Activated T-cell treated with anti-CD3 and anti-CD28 coated beads for 1 hour (primary cell): ENCODE measurements at places on chromosomes 2 and 18.

- DNase-seq, result no peak
Measured at GRCh38 chr18:32598144-32598543, 127.5 kb upstream of the GAREM1 start.

DNA sequence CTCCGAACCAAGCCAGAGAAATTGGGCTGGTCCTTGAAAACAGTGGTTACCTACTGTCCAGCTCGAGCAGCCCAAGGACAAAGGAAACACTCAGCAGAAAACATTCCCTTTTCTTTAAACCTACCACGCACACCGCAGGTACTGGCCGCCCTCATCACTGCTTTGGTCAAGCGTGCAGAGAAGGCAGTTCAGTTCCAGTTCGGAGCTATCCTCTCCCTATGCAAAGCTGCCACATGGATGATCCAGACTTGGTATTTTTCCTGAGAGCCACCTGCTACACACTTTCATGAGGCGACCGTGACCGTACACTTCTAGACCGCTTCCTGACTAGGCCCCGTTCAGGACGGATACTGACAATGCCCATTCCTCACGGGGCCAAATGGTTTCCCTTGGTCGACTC is 4.3 kb upstream of the POLR2D start:
- no peak for DNase-seq

GRCh38 chr18:53937037-53937436 is 287.4 kb downstream of the MBD2 start:
- no peak for DNase-seq

- DNase-seq, result no peak
Measured at GRCh38 chr2:207546822-207547221, 17.1 kb downstream of the CREB1 start.

- DNase-seq, result no peak
Measured at GRCh38 chr2:241612156-241613016, 24.6 kb downstream of the THAP4 start.

GRCh38 chr2:98507461-98507860 is 62.8 kb downstream of the INPP4A start:
- no peak for DNase-seq

DNA sequence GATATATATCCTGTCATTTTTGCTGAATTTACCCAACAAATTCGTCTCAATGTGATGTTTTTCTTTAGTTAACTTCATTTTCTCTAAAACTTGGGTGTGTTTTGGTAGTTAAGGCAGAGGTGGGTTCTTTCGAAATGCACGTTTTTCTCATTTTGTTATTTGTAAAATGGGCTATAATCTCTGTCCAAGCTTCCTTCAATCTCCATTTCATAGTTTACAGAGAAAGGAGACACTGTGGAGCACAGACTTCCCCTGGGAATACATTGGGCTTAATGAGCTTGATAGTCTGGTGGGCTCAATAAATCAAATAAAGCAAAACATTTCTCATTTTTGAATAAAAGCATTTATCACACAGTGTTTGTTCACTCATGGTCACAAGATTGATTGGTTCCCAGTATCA is 145.1 kb downstream of the AGPS start:
- no peak for DNase-seq

- DNase-seq, result no peak
Measured at GRCh38 chr18:32048507-32049091, 30.0 kb downstream of the RNF125 start.

DNA sequence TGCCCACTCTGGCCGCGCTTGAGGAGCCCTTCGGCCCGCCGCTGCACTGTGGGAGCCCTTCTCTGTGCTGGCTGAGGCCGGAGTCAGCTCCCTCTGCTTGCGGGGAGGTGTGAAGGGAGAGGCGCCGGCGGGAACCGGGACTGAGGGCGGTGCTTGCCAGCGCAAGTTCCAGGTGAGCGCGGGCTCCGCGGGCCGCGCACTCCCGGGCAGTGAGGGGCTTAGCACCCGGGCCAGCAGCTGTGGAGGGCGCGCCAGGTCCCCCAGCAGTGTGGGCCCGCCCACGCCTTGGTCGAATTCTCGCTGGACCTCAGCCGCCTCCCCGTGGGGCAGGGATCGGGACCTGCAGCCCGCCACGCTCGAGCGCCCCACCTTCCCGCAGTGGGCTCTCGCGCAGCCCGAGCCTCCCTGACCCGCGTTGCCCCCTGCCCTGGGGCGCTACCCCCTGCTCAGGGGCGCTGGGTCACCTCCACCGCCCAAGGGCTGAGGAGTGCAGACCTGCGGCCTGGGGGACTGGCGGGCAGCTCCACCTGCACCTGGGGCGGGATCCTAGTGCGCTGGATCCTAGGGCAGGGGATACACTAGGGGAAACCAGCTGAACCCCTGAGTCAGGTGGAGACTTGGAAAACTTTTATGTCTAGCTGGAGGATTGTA is 97.3 kb downstream of the CD8B2 start:
- DNase-seq, result no peak

- no peak for DNase-seq
Measured at GRCh38 chr2:23289671-23290070, 95.3 kb upstream of the KLHL29 start.

GRCh38 chr18:78245451-78245850 is 734.2 kb upstream of the SALL3 start:
- DNase-seq, result no peak

DNA sequence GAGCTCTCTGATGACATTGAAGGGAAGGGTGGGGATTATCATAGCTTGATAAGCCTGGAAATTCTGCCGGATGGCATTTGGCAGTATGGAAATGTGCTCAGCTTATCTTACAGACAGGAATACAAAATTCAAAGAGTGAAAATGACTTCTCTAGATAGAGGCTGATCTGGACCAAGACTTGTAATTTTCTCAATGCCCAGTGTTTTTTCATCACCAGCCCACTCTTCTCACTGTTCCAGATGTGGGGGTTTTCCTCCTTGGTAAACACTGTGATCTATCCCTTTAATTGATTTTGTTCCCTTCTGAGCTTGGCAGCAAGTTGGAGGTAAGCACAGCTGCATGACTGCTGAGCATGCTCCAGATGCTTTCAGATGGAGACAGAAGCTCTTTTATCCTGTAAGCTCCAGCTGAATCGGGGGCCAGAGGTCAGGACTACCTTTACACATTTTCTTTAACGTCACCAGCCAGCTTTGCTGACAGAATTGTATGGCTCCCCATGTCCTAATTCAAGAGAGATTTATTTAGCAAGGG is 287.4 kb upstream of the TCF4 start:
- no peak for DNase-seq

- DNase-seq, result no peak
Measured at GRCh38 chr18:79493211-79493800, 97.6 kb downstream of the NFATC1 start.

DNA sequence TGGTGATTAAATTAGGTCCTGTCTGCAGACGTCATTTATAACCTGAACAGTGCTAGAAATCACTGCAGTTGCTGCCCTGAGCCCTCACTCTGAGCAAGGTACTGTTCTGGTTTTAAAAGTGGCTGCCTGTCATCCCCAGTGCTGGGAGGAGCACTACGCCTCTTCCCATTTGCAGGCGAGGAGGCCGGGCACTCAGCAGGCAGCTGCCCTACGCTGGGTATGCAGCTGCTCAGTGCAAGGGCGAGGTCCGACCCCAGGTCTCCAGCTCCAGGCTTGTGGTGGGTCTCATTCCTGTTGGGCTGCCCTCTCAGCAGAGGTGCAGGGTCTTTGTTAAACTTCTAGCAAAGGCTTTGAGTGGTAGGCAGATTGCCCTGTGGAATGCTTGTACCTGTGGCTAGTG is 15.7 kb downstream of the CNDP2 start:
- no peak for DNase-seq

DNA sequence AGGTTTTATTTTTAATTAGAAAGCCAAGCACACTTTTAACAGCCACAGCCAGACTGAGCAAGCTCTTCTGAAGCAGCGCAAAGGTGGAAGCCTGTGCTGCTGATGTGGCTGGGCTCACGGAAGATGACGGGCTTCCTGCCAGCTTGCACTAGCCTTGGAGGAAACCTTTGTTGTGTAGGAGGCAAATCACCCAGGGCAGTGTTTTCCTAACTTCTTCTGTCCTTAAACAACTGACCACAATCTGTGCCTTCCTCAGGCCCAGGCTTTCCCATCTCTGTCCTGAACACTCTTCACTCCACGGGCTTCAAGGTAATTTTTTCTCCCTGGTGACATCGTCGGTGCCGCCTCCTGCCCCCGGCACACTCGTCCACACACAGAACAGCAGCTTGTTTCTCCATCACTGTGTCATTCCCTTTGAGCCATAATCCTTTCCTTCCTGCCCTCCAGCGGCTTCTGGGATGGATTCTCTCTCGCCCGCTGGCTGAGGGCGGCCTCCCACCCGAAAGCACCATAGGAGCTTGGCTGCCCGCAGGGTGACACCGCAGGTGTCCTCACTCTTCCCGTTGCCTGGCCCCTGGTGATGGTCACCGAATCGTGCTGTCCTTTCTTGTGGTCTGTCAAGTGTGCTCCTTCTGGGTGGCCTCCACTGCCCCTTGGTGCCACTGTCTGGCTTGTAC is 31.1 kb upstream of the INHBB start:
- no peak for DNase-seq
